Progenitor cell of endocrine pancreas (in vitro differentiated cells): ENCODE measurements at places on chromosomes 7 and 10. TPM values are rescaled to one million over a fixed set of nuclear protein-coding genes. Genes with fewer than 3 reads are reported as not detected.

DNA sequence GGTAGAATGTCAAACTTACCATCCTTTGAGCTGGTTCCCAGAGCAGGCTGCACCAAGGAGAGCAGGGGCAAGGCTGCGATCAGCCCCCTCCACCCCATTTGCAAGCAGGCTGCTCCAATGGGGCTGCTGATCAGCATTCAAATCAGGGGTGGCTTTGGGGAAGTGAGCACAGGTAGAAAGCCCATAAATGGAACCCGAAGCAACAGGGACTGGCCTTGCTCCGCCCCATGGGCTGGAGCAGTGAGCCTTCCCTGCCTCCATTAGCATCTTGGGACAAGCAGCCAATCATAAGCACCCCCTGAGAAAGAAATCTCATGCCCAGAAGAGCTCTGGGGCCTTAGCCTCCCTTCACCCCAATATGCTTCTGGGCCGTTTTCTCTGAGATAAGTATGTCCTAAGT lies 4.0 kb upstream of the PKD1L1 start:
- no peak for DNase-seq
- peaks cover 15% of the 10 kb centered on the region for H3K36me3 ChIP-seq
- no peak overlapping the region for H3K27ac ChIP-seq
- no peak overlapping the region for H3K4me3 ChIP-seq
- no peaks in the 10 kb centered on the region for H3K27me3 ChIP-seq
- peaks cover 29% of the 10 kb centered on the region for H3K4me1 ChIP-seq

GRCh38 chr7:17689361-17689902 lies 250.9 kb downstream of the SNX13 start:
- no peaks in the 10 kb centered on the region for H3K27me3 ChIP-seq
- no peak for DNase-seq
- no peaks in the 10 kb centered on the region for H3K36me3 ChIP-seq
- no peak overlapping the region for H3K4me3 ChIP-seq

GRCh38 chr7:100035876-100036275 lies 13.7 kb upstream of the ZSCAN21 start:
- H3K27me3 ChIP-seq, result no peaks in the 10 kb centered on the region
- H3K4me3 ChIP-seq, result no peak overlapping the region
- no peak overlapping the region for H3K27ac ChIP-seq
- H3K4me1 ChIP-seq, result no peaks in the 10 kb centered on the region
- no peak for DNase-seq
- peaks cover 59% of the 10 kb centered on the region for H3K36me3 ChIP-seq

DNA sequence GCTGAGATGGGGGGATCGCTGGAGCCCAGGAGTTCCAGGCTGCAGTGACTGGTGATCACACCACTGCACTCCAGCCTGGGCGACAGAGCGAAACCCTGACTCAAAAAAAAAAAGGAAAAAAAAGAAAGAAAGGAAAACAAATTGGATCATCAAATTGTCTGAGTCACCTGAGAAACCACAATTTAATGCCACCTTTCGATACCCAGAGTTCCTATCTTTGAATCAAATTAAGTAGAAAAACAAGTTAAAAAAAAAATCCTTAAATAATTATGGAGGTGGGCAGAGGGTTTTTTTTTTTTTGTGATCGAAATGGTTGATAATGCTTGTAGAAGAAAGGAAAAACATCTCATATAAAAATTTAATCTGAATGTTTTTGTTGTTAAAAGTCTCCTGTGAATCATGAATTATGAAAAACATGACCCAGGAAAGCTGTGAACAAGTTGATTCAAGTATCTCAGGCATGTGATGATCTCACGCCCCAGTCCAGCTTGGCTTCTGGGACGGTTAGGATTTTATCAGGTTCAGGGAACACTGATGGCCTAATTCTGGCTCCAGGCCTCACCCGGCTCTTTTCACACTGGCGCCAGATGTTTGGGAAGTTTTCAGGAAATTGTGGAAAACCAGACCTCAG lies 25.3 kb upstream of the CUX1 start:
- peaks cover 2% of the 10 kb centered on the region for H3K4me1 ChIP-seq
- H3K27me3 ChIP-seq, result no peaks in the 10 kb centered on the region
- H3K4me3 ChIP-seq, result no peak overlapping the region
- no peak overlapping the region for H3K27ac ChIP-seq
- no peaks in the 10 kb centered on the region for H3K36me3 ChIP-seq
- DNase-seq, result no peak

Gene SLC18A3
- 0.20 TPM in 1 of 2 replicates, not detected in the other for total RNA-seq

Gene NUTM2A
- total RNA-seq, result 2.9 and 4.3 TPM in 2 replicates
